ENCODE measurements at places on chromosomes 7 and 10.
A peak's percentile ranks its signal among the peaks of the same experiment; 100 is the strongest.

GRCh38 chr10:24503461-24504320, 220.0 kb downstream of the ARHGAP21 start:
- DNase-seq: no peak

DNA sequence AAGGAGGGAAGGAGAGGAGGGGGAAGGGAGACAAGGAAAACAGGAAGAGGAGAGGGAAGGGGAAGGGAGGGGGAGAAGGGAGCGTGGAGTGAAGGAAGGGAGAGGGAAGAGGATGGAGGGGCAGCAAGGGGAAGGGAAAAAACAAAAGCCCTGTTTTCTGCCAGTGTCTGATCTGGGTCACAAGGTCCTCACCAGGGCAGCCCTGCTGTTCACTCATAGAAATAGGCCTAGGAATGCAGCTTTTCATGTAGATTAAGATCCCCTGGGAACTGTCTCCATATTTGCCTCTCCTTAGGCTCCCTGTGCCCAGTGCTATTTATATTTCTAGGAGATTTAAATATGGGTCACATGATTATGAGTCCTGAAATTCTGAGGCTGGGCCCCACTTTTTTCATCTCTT, 790.7 kb downstream of the TNS3 start:
- DNase-seq: no peak

- peak; percentile 82 for DNase-seq
Observed at GRCh38 chr7:149773446-149774236, at the start of gene ZNF467. Gene ZNF467, minus strand, starts transcription at chr7:149773588. Its CDS starts 2,556 bp downstream, at chr7:149771032.

GRCh38 chr7:22116451-22117030, 170.8 kb upstream of the CDCA7L start:
- no peak for DNase-seq

- DNase-seq: no peak
Observed at GRCh38 chr7:29853072-29853471, 46.8 kb downstream of the WIPF3 start.

DNA sequence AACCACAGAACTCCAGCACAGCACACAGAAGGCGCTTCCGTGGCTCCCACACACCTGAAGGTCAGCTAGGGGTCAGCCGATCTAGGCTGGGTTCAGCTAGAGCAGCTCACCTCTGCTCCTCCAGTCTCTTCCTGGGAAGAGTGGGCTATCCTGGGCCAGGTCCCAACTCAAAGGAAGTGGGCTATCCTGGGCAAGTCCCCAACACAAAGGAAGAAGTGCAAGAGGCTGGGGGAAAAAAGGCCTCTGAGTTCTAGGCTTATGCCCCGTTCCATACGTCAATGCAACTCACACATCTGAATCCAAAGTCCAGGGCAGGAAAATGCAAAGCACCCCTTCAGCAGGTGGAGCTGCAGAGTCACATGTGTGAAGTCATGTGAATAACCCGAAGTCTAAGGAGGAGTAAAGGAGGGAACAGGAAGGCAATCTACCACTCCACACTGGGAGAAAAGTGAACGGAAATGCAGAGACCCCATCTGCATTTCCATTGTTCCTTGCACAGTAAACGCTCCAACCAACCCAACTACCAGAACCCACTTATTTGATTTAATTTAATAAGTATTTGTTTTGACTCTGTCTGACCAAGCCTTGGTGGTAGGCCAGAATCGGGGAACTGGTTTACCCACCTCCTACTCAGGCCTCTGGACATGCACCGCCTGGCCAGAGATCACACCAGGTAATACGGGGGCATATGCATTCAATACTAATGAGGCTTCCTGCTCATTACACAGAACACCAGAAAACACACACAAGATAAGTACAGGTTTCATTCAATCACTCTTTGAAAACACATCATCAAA, 95.5 kb upstream of the RNF32 start:
- no peak for DNase-seq

- no peak for DNase-seq
Observed at GRCh38 chr10:88617772-88618300, 31.3 kb downstream of the LIPJ start.

GRCh38 chr7:115582956-115583355, 447.6 kb downstream of the TFEC start:
- no peak for DNase-seq

DNA sequence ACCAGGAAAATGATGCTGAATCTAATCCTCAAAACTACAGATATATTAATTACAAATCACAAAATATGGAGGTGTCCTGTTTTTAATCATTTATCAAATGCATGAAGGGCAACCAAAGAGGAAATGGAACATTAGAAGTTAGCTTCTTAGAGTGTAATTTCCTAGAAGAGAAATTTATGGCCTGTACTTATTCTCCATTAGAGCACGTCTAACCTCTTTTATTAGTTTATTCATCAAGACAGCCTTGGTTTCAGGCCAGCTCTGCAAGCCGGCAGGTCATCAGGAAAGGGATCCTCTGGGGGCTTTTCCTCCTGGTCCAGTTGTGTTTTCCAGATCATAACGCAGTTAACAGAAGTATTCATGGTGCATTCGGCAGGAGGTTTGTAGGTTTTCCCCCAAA, 517.6 kb downstream of the KCNMA1 start:
- no peak for DNase-seq

GRCh38 chr10:16182144-16182543, 254.7 kb upstream of the PTER start:
- DNase-seq: no peak

GRCh38 chr7:93442478-93443224, 131.9 kb downstream of the CALCR start:
- no peak for DNase-seq

GRCh38 chr10:102752266-102752930, 8.7 kb downstream of the WBP1L start:
- no peak for DNase-seq

DNA sequence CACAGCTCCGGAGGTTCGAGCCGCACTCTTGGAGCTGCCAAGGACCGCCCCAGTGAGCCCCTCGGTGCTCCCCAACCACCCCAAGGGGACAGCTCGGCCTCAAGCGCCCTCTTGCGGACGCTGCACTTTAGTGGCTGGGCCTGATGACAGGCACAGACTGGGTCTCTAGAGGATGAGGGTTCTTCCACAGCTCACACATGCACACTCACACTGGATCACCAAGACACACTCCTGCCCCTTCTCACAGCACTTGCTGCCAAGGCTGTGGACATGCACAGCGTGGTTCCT, 2.1 kb downstream of the RET start:
- no peak for DNase-seq

- peak; percentile 57 for DNase-seq
Observed at GRCh38 chr10:102505462-102506115, 1.8 kb downstream of the SUFU start.

- DNase-seq: no peak
Observed at GRCh38 chr7:13532028-13532753, 457.3 kb downstream of the ETV1 start.

GRCh38 chr10:53162856-53163255, 390.3 kb upstream of the MBL2 start:
- DNase-seq: no peak

- DNase-seq: no peak
Observed at GRCh38 chr7:141071855-141072547, 1.9 kb upstream of the TMEM178B start.

DNA sequence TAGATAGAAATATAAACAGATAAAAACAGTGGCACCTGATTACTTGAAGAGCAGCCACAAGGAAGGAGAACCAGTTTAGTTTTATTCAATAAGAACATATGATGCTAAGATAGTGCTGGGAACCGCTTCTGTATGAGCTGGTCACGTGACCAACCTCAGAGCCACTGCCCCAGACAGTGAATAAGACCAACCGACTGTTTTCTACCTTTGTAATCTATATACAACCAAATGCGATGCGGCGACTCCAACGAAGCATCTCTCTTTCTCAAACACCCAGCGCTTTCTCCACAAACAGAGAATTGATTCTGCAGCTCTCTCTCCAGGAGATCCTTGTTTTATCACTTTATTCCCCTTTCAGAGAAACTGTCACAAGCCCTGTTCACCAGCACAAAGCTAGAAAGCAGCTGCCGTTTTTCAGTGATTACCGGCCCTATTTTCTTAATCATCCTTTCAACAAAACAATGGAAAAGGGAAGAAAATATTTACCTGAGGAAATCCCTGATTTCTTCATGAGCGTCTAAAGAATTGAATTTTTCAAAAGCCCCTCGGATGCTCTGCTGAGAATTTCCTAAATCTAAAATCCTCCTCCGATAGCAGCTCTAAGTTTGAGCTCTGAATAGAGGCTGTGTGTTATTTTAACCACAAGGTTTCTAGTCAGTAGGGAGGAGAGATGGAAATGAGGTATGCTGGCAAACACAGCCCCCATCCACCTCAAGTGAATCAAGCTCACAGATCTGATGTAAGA, 55.7 kb upstream of the JCAD start:
- DNase-seq: no peak

DNA sequence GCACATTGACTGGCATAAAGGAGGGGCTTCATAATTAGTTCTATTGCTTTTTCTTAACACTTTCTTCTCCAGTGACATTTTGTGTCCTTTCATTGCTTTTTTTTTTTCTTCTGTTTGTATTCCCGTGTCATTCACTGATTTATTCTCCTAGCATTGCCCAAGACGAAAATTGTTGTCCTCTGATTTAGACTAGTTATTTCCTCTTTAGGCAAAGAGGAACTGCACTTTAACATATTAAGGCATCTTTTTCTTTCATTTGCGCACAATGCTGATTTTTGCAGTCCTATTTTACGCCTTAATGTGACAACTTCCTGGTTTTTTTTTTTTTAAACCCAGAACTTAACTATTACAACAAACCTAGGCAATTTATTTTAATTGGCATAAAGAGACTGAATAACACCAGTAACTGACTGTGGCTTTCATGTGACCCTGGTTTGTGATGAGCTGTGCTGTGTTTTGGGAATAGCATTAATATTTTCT, 39.7 kb downstream of the ARID5B start:
- no peak for DNase-seq

DNA sequence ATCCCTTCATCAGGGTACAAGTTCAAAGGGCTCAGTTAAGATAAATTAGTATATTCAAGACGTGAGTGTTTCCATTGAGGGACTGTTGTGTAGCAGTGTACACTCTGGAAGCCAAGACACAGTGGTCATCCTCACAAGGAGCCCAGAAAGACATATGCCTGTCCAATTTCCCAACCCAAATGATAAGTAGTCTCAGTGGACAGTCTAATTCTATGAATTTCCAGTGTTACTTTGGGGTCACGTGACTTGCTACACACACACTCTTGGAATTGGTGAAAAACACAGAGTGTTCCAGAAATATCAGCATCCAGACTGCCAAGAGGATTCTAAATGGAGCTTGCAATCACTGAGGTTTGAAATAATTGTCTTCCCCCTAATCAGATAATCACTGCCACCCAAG, 365.1 kb downstream of the WDR11 start:
- no peak for DNase-seq

DNA sequence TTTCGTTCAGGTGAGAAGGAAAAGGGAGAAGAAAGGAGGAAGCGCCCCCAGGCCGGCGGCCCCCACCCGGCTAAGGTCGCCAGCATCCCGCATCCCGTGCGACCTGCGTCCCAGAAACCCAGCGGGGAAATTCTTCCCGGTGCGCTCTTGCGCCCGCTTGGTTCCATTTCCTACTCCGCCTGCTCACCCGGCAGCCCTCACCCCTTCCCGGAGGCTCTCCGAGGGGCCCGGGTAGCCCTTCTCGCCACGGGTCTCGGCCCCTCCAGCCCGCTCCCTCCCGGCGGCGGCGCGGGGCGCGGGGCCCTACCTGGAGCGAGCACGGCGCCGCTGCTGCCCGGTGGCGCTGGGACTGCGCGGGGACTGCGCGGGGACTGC, at the start of gene PRKCQ:
TSS of gene PRKCQ (minus strand) at position 373 of the 375 bp plus-strand sequence. CDS start 65,141 bp downstream, outside the sequence.
- no peak for DNase-seq

DNA sequence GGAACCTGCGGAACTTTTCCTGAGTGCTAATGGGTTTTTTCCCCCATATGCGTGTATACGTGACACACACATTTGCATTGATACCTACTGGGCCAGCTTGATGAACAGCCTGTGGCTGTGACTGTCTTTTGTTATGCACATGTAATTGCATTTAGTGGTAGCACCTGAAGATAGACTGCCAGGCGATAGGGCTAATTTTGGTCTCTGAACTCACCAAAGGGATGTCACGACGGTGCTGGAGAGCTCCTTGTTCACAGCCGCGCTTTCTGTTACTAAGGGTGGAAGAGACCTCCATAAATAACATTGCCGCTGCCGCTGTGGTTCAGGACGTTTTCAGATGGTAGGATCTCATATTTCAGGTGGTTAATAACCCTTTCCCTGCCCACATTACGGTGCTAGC, 133.2 kb downstream of the CAMK1D start:
- DNase-seq: no peak

DNA sequence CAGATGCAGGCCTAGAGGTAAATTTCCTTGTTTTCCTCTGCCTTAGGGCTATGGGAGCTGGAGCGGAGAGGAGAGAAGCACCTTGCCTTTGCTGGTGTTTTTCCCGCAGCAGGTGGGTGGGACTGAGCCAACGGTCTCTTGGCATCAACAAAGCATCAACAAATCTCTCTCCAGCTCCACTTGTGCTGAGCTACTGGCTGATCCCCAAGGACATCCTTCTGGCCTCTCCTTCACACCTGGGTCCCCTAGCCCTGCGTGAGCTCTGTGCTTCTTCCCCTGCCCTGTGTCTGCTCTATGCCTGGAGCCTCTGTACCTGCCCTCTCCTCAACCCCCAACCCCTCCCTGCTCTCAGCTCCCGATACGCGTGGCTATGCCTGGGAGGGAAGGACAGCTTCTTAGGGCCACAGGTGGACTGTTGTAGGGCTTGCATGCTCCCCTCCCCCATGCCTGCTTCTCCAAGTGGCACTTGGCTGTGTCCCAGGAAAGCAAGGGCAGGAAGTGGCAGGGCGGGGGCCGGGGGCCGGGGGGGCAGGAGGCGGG, 3.2 kb upstream of the CLDN4 start:
- DNase-seq: no peak

- DNase-seq: no peak
Observed at GRCh38 chr10:48568131-48568530, 36.7 kb downstream of the ARHGAP22 start.

- DNase-seq: no peak
Observed at GRCh38 chr7:8491544-8492489, 58.4 kb downstream of the NXPH1 start.

DNA sequence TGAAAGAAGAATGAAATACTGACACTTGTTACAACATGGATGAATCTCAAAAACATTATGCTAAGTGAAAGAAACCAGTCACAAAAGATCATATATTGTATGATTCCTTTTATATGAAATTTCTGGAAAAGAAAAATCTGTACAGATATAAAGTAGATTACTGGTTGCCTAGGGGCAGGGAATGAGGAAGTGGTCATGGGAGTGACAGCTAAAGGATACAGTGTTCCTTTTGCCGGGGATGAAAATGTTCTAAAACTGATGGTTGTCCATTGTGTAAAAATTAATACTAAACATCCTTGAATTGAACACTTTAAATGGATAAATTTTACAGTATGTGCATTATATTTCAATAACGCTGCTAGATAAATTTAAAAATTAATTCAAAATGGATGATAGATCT, 25.1 kb downstream of the ALOX5 start:
- DNase-seq: no peak

GRCh38 chr7:47277321-47277781, 304.6 kb downstream of the TNS3 start:
- peak; percentile 53 for DNase-seq

- no peak for DNase-seq
Observed at GRCh38 chr10:9762966-9763656, 1254.6 kb upstream of the CELF2 start.

All from sciatic nerve (tissue), 2 donors.